ENCODE measurements at places on chromosomes 5 and 9. TPM values are rescaled to one million over a fixed set of nuclear protein-coding genes. Genes with fewer than 3 reads are reported as not detected.
A peak's percentile ranks its signal among the peaks of the same experiment; 100 is the strongest.

The LCN1 gene
- not detected for total RNA-seq

The ROR2 gene
- 2.8 TPM for total RNA-seq

The GMCL2 gene
- not detected for total RNA-seq

The PTPRD gene
- 5.7 TPM for total RNA-seq

The CDH10 gene
- not detected for total RNA-seq

The ISL1 gene
- 2.7 TPM for total RNA-seq

The PLK2 gene
- 986 TPM for total RNA-seq

The CKMT2 gene
- not detected for total RNA-seq

GRCh38 chr9:76370396-76371023 lies 23.7 kb downstream of the RFK start:
- DNase-seq, result no peak

DNA sequence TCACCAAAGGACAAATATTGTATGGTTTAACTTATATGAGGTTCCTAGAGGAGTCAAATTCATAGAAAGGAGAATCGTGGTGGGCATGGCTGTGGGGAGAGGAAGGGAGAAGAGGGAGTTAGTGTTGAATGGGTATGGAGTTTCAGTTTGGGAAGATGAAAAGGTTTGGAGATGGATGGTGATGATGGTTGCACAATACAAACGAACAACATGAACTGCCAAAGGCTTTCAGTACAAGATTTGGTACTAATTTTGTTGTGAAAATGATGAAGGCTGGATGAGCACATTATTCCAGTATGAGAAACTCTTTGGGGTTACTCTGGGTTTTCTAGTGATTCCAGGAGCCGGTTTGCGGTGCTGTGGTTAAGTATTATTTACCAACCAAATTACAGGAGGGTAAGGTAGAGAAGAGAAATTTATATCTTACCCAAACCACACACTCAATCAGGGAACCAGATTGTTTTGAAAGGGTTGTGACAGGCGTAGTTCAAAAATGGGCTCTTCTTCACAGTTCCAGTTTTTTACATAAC lies 112.0 kb upstream of the TBC1D2 start:
- DNase-seq, result no peak

GRCh38 chr5:94310833-94311232 lies 307.6 kb downstream of the KIAA0825 start:
- DNase-seq, result no peak

DNA sequence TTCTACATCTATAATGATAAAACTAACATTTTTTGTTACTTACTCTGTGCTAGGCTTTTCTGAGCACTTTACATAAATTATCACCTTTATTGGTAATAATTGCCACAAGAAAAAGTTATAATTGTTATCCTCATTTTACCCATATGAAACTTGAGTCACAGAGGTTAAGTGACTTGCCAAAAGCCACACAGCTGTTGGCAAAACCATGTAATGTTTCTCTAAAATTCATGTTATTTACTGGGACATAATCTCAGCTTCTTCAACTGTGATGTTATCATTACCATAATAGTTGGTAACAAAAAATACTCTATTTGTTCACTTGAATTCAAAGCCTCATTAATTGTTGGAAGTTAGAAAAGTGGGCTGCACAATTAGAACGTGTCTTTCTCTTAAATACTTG lies 437.3 kb downstream of the BRINP1 start:
- no peak for DNase-seq

GRCh38 chr9:76338418-76338817 lies 55.8 kb downstream of the RFK start:
- no peak for DNase-seq

- no peak for DNase-seq
Observed at GRCh38 chr9:110371411-110372007, 33.8 kb upstream of the TXNDC8 start.

- DNase-seq, result no peak
Observed at GRCh38 chr5:119322948-119323537, 32.8 kb upstream of the TNFAIP8 start.

DNA sequence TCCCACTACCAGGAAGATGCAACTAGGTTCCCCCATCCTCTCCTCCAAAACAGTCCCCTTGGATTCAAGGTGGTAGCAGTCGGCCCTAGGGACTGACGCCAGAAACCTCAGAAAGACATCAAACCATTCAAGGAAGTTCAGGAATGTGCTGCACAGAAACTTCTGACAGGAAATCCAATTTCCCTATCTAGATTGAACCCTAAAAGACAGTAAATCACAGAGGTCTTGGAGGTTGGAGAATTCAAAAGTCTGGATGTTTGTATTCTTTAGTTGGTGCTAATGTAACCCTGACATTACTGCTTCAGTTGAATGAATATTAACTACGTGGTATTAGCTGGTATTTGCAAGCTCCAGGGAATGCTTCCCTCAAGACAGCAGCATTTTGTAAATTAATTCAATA lies 125.3 kb downstream of the SYK start:
- DNase-seq, result no peak

GRCh38 chr9:126316085-126316655 lies 10.5 kb upstream of the MVB12B start:
- no peak for DNase-seq

GRCh38 chr5:14374100-14374499 lies 207.5 kb upstream of the OTULINL start:
- no peak for DNase-seq

GRCh38 chr5:17801595-17801994 lies 167.3 kb downstream of the TAF11L14 start:
- DNase-seq, result no peak

DNA sequence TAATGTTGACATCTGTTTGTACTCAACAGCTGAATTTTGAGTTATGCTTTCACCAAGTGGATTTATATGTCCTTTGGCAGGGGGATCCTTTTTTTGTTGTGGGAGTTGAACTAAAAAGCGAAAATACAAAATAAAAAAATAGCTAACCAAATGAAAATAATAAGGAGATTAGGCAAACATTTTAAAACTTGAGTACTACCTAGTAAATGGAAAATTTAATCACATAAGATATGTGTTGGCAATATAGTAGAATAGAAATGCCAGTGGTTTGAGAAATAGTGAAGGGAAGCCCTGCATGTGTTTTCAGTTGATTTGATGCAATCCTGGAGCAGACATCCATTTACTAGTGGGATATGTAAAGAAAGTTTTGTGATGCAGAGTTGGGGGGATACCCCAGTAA lies 98.0 kb downstream of the RASGRF2 start:
- DNase-seq, result no peak

DNA sequence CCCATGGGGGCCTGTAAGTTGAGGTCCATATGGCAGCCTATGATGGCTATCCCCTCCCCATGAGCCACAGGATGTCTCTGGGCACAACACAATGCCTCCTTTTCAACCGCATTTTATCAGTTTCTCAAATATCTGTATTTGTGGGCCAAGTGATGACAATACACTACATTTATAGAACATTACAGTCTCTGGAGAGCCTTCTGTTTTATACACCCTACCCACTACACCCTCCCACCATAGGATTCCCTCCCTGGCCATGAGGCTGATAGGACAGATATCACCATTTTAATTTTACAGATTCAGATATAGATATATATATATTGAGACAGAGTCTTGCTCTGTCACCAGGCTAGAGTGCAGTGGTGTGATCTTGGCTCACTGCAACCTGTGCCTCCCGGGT lies 236.8 kb downstream of the ENC1 start:
- no peak for DNase-seq

DNA sequence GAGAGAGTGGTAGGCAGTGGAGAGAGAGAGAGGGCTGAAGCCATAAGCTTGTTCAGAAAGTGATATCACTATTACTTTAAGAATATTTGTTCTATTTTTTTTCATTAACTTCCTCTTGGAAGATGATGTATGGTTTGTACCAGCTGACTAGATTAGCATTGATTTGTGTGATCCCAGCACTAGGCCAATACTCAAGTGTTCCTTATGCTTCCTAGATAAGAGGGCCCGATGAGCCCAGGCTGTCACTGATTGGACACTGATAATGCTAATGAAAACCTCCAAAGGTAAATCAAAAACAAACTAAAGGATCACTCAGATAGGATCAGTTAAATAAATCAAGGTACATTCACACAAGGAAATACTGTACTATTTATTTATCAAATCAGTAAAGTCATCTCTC lies 52.7 kb upstream of the OTULINL start:
- DNase-seq, result no peak

GRCh38 chr9:124673063-124673462 lies 98.0 kb downstream of the NR6A1 start:
- DNase-seq, result peak; percentile 48

- DNase-seq, result peak; percentile 28
Observed at GRCh38 chr5:145872486-145872885, 328 bp downstream of the GRXCR2 start.

DNA sequence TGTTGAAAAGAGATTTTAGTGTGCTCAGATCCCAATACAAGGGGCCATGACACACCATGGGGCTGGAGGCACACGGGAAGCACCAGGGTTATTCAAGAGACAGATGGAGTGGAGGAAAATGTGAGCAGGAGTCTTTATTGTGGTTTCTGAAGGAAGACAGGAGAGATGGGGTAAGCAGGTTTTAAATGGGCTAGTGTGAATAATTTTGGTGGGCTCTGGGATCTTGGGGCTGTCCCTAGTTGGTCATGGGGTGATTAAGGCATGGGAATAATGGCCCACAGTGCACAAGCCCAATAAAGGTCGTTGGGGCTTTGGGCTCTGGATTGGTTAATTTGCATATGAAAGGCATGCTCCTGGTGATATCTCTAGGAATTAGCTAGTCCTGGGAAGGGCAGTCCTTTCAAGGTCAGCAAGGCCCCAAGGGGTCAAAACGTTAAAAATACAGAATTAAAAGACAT lies 3.6 kb upstream of the SCGB3A2 start:
- DNase-seq, result no peak

DNA sequence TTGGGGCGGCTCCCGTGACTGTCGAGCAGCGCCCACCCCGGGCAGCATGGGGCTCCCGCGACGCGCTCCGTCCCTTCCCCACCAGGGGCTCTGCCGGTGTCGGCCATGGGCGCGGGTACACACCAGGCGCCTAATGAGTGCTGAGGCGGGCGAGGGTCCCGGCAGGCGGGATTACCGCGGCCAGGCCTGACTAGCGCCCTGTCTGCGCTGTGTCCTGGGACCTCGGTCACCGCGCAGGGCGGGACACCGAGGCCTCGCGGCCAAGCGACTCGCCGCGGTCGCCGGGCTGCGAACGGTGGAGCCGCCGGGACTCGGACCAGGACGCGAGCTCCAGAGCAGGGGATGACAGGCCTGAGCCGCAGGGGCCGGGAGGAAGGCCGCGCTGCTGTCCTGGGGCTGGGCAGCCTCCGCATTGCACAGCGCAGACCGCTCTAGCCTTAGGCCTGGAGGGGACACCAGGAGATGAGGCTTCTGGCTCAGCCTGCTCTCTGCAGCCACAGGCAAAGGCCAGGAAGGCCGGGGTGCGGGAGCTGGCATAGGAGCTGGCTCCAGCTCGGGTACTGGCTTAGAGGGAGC lies 14.1 kb downstream of the LCN10 start:
- peak; percentile 58 for DNase-seq

All from Daoy (cell line).